ENCODE measurements at places on chromosomes 11 and 22. TPM values are rescaled to one million over a fixed set of nuclear protein-coding genes. Genes with fewer than 3 reads are reported as not detected.
A peak's percentile ranks its signal among the peaks of the same experiment; 100 is the strongest.

GRCh38 chr11:25961539-25961938, 370.4 kb upstream of the ANO3 start:
- peak; percentile 25 for DNase-seq

- peak; percentile 51 for DNase-seq
Observed at GRCh38 chr11:2298795-2299761, 2.6 kb downstream of the C11orf21 start.

- DNase-seq = no peak
Observed at GRCh38 chr11:11476971-11477645, 124.1 kb upstream of the CSNK2A3 start.

- peak; percentile 79 for DNase-seq
Observed at GRCh38 chr11:116732271-116733042, 40.3 kb downstream of the BUD13 start.

CDC42EP2 gene
- 14.2 TPM for total RNA-seq

BTBD18 gene
- total RNA-seq = not detected

Measured in tongue (tissue), 3 donors.